ENCODE measurements at places on chromosomes 4 and X. TPM values are rescaled to one million over a fixed set of nuclear protein-coding genes. Genes with fewer than 3 reads are reported as not detected.

DNA sequence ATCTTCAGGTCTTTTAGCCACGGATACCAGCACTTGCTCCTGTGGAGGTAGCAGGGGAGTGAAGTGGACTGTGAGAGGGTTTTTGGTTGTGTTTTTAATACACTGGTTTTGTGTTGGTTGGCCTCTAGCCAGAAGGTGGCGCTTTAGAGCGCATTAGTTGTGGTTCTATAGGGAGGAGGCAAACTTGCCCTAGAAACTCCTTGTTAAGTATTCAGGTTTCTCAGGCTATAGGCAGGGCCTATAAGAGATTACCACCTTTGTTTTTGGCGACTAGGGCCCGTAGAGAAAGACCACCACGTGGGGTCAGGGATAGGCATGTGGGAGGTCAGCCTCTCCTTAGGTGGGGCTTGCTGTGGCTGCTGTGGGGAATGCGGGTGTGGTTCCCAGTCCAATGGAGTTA is 221.6 kb upstream of the SPANXN4 start:
- no peak overlapping the region for H3K4me3 ChIP-seq
- H3K27me3 ChIP-seq, result no peaks in the 10 kb centered on the region
- no peaks in the 10 kb centered on the region for H3K36me3 ChIP-seq
- no peak for DNase-seq
- no peak overlapping the region for H3K27ac ChIP-seq

Gene TREX2
- total RNA-seq, result 1.1 TPM

Gene GPRASP1
- total RNA-seq, result 0.96 TPM

Gene ADH1C
- total RNA-seq, result not detected

DNA sequence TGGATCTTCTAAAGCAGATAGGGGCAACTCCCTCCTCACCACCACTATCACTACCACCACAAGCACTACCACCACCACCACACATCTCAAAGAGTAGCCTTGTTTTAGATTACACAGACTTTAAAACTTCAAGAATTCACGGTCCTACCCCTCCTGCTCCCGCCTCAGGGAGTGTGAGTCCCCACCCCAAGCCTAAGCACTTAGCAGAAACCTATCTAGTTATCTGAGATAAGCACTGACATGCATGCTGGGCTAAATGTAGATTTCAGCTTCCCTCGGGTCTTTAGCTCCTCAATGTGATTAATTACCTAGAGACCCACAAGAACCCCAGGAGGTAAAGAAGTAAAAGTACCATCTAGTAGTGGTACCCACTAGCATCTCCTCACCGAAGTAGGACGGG is 775 bp downstream of the AMOT start:
- peaks cover 17% of the 10 kb centered on the region for H3K4me1 ChIP-seq
- H3K36me3 ChIP-seq, result no peaks in the 10 kb centered on the region
- peak overlapping the region; percentile 45 for H3K27ac ChIP-seq

Gene ZNF185
- total RNA-seq, result 1.0 TPM

- no peak for DNase-seq
- no peak overlapping the region for H3K27ac ChIP-seq
- no peaks in the 10 kb centered on the region for H3K27me3 ChIP-seq
Observed at GRCh38 chr4:62487016-62487415, 1286.9 kb downstream of the ADGRL3 start.

- DNase-seq, result no peak
- H3K4me3 ChIP-seq, result no peak overlapping the region
- H3K27me3 ChIP-seq, result no peaks in the 10 kb centered on the region
- H3K36me3 ChIP-seq, result no peaks in the 10 kb centered on the region
- no peaks in the 10 kb centered on the region for H3K4me1 ChIP-seq
Observed at GRCh38 chr4:179123084-179123483, 1680.8 kb upstream of the AGA start.

DNA sequence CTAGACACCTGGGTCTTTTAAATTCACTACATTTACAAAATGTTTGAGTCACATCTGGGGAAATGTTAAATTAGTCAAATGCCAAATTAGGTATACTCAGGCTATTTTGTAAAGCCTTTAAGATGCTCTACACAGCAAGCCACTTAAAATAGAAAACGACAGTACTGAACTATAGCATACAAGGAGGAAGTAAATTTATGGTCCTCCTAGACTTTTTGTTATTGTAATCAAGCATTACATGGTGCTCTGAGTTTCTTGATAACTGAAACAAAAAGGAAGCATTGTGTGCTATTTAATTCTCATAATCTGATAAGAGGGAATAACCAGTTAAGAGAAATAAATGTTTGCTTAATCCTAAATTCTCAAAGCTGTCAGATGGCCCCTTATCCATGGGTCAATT is 46.2 kb downstream of the SLC9A7 start:
- H3K36me3 ChIP-seq, result peaks cover 13% of the 10 kb centered on the region
- no peak for DNase-seq
- H3K27ac ChIP-seq, result peak overlapping the region; percentile 78

DNA sequence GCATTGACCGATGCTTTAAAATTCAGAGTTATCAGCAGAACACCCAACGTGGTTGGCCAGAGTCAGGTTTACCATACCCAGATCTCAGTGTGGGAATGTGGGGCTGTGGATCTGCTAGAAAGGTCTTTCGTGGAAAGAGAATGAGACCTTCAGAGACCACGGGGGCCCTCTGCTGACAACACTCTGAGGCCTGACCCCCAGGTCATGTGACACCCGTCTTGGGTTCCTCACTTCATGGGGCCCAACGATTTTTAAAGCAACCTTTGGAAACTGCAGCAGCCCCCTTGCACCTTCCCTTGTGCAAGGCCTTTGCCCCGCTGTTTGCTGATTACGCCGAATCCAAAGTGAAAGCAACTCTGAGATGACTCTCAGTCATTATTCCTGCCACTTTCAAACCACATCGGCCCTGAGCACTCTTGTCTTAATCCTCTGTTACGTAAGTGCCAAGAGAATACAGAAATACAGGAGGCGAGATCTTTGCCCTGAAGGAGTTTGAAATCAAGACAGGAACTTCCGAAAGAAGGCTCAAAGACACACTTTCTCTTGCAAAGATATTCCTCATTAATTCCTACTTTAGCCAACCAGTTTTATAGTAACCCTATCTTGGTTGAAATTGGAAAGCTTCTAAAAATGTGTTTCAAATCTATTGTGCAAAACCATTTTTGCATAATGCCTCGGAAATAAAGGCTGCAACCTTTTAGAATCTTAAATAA is 88.3 kb downstream of the EVC2 start:
- H3K27me3 ChIP-seq, result no peaks in the 10 kb centered on the region
- H3K27ac ChIP-seq, result no peak overlapping the region
- H3K4me1 ChIP-seq, result no peaks in the 10 kb centered on the region
- no peak overlapping the region for H3K4me3 ChIP-seq

DNA sequence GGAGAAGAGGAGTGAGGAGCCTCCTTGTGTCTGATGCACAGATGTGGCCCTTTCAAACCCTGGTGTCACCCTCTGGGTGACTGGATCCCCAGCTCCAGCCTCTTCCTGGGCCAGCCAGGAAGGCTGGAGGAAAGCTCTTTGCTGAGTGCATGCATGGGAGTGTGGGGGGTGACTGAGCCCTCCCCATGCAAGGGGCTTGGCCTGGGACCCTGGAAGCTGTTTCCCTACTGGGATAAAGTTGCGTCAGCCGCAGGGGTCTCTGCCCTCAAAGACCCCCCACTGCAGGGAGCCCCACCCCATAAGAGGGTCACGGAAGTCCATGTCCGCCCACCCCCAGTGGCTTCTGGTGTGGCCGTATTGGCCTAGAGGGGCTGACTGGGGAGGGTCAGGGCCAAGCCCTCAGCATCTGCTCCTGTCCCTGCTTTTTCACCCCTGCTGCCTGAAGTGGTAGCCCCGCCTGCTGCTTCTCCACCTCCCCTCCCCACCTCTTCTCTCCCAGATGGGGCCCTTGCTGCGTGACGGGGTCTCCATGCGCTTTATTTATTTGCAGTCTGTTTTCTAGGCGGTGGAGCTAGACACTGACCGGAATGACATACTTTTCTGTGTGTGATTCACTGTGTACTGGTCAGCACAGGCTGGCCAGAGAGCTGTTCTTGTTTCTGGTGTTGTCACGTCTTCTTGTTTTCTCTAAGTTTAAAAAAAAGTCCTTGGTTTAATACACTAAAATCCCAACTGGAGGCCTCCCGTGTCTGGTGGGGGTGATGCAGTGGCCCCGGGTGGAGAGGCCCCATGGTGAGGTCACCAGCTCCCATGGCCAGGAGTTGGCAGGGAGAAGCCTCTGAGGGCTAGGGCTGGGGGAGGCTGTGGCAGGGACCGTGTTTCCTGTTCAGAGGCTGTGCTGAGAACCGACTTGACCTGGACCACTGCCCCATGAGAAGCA is 3.6 kb downstream of the SMIM10L2A start:
- H3K36me3 ChIP-seq, result no peaks in the 10 kb centered on the region
- peaks cover 7% of the 10 kb centered on the region for H3K4me1 ChIP-seq
- H3K4me3 ChIP-seq, result no peak overlapping the region
- peaks cover 13% of the 10 kb centered on the region for H3K27me3 ChIP-seq
- DNase-seq, result peak; percentile 37

DNA sequence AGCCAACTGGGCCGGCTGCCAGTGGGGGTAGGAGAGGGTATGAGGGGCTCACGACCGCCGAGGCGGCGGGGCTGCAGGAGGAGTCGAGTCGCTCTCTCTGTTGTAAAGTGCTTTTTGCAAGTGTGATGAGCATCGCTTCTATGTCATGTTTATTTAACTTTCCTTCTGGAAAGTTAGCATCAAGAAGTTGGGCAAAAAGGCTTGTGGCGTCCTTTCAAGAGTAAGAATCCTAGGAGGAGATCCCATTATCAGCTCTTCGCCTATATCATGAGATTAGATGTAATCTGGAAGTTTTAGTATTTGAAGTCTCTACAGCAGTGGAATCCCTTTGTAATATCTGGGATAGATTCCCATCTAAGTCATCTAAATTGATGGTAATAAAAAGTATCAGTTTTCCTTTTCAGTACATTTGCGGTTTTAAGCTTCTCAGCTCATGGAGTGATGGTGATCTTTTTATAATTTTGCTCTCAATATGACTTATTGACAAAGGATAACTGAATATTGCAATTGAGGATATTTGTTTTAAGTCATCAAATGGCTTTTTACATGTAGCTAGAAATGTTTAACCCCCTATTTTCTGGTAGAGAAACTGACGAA is 1.7 kb downstream of the GALNT7 start:
- no peaks in the 10 kb centered on the region for H3K27me3 ChIP-seq
- peaks cover 8% of the 10 kb centered on the region for H3K36me3 ChIP-seq
- H3K4me3 ChIP-seq, result peak overlapping the region; percentile 91
- no peak for DNase-seq
- peaks cover 48% of the 10 kb centered on the region for H3K4me1 ChIP-seq

Gene CXCL11
- not detected for total RNA-seq

DNA sequence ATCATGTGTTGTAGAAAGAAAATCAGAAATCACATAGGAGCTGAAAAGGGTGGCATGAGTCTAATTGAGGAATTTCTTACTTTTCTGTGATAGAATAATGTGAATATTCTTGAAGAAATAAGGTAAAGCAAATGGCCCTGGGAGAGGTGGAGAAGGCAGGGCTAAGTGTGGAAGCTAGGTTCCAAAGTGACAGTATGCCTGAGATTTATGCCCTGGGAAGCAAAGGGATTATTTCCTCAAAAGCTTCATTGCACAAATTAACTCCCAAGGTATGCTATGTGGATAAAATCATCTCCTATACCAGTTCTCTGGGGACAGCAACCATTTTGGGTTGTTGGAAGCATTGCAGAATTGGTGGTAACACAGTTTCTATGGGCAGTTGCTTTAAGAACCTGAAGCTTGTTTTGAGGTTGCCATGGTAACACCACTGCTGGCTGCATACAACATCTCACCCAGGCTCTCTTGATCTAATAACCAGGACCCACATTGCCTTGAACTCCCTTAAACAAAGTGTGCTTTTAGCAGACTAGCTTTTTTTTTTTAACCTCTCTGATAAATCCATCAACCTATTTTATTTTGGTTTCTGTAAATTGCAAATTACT is 21.0 kb downstream of the MAOA start:
- no peaks in the 10 kb centered on the region for H3K36me3 ChIP-seq
- no peak for DNase-seq
- no peaks in the 10 kb centered on the region for H3K27me3 ChIP-seq
- no peak overlapping the region for H3K27ac ChIP-seq
- no peak overlapping the region for H3K4me3 ChIP-seq

Gene RBM47
- 13.0 TPM for total RNA-seq

DNA sequence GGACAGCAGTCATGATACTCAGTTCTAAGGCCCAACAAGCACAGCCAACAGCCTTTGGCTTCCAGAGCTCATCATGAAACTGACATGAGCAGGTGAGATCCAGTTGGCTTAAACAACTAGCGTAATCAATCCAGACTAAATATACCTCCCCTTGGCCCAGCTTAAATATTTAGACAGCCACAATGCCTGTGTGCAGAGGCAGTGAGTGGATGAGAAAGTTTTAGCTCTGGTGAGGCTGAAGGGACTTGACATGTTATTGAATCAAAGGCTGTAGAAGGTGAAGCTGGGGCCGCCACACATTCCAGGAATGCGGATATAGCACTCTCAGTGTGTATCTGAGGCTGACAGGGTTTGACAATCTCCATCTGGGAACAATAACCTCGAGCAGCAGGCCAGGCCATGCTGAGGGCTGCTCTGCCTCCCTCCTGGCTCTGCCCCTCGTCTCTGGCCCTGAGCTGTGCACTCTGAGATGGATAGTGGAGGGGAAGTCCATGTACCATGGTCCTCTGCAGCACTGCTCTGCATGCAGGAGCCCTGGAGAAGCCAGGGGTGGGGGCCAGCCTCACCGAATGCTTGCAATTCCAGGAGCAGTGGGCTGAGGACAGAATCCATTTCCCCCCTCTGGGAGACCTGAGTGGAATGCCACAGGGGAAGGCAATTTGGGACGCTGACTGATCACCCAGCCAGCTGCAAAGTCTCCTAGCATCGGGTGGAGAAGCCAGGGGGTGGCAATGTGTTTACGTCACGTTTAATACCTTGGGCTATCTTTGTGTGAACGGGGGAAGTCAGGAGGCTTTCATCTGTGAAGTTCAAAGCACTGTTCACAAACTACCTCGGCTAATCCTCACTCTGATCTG is 37.3 kb upstream of the RASL11B start:
- peaks cover 20% of the 10 kb centered on the region for H3K4me1 ChIP-seq
- H3K27ac ChIP-seq, result no peak overlapping the region
- H3K4me3 ChIP-seq, result no peak overlapping the region
- no peaks in the 10 kb centered on the region for H3K36me3 ChIP-seq
- no peaks in the 10 kb centered on the region for H3K27me3 ChIP-seq

GRCh38 chrX:40844471-40844870 is 109.1 kb upstream of the MED14 start:
- no peak overlapping the region for H3K4me3 ChIP-seq
- no peaks in the 10 kb centered on the region for H3K27me3 ChIP-seq
- no peak for DNase-seq
- no peak overlapping the region for H3K27ac ChIP-seq
- no peaks in the 10 kb centered on the region for H3K4me1 ChIP-seq

GRCh38 chr4:123553279-123553678 is 156.7 kb downstream of the SPRY1 start:
- H3K4me3 ChIP-seq, result no peak overlapping the region
- no peak overlapping the region for H3K27ac ChIP-seq
- DNase-seq, result no peak
- peaks cover 12% of the 10 kb centered on the region for H3K4me1 ChIP-seq
- H3K27me3 ChIP-seq, result no peaks in the 10 kb centered on the region

Gene TMSB15B
- 8.7 TPM for total RNA-seq

Measured in activated CD4-positive, alpha-beta T cell treated with anti-CD3 and anti-CD28 coated beads, Interleukin-2, amount 10 ng/mL, durations not matched to agents 24 days and 14 days (primary cell).